CD4-positive, alpha-beta T cell treated with Interleukin-10 for 1 hour (primary cell): ENCODE measurements at places on chromosomes 2 and 18.

GRCh38 chr2:11388262-11389051 is 44.0 kb upstream of the ROCK2 start:
- DNase-seq, result no peak

DNA sequence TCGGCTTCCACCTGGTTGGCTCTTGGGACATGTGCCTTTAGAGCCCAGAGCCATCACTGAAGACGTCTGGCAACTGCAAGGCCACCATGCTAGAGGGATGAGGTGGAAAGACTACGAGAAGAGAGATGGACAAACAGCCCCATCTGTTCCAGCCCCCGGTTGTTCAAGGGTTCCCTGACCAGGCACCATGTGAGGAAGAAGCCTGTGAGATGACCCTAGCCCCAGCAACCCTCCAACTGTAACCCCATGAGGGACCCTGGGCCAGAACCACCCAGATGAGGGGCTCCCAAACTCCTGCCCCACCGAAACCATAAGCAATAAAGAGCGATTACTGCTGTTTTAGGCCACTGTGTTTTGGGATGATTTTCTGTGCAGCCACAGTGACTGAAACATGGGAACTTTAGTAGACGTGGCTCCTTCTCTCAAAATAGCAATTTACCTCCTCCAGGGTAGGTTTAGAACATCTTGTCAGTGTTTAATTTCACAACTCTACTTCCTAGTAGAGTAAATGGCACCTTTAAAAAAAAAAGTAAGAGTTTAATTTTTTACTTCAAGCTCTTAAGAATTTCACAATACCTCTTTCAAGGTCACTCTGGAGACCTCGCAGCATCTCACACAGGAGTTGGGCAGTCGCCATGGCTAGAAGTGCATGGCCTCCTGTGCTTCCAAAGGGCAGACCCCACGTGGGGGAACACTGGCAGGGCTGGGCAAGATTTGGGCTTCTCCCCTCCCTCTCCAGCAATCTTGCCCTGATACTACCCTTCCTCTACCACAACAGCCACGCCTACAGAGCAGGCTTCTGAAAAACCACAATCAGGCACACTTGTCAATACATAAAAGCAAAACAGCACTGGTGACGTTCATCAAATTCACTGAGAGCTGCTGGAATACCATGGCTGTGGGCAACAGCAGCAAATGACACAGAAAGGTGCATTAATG is 48.8 kb downstream of the TMEM163 start:
- peak; percentile 78 for DNase-seq

- DNase-seq, result no peak
Measured at GRCh38 chr2:20567159-20567925, 83.6 kb downstream of the HS1BP3 start.

GRCh38 chr2:37671816-37672103 is 318 bp upstream of the CDC42EP3 start:
- no peak for DNase-seq

GRCh38 chr2:3727397-3728045 is 24.1 kb downstream of the DCDC2C start:
- no peak for DNase-seq

- no peak for DNase-seq
Measured at GRCh38 chr2:50777954-50778353, 254.0 kb downstream of the NRXN1 start.

DNA sequence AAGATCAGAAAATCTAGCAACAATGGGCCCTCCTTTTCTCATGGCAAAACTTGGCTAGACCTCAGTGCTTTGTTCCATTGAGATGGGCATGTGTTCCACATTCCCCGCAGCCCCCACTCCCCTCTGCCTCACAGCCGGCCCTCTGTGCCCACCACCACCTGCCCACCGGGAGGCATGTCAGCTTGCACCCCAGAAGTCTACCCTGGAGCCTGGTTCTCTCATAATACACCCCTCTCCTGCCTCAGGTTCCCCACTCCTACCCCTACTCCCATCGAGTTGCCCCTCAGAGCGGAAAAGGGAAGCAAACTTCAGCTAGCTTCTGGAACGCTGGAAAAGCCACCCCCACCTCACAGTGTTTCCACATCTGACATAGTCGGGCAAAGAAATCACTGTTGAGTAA is 219.0 kb downstream of the ANAPC1 start:
- no peak for DNase-seq

GRCh38 chr18:33660696-33661310 is 82.8 kb downstream of the ASXL3 start:
- no peak for DNase-seq

GRCh38 chr2:136920652-136921333 is 155.4 kb downstream of the THSD7B start:
- no peak for DNase-seq

DNA sequence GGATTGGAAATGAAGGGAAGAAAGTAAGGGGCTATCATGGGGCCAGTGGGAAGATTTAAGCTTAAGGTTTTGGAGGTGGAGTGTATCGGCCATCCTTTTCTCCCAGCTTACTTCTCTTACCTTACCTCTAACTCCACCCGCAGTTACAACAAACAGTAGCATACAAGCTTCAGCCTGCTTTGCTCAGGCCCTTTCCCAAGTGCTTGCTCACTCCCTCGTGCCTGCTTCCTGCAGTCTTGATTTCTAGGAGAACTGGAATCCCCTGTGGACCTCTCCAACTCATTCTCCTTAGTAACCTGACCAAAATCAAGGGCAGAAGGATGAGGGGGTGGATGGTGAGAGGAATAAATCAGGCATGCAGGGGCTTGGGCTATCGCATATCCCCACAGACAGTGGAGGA is 5.8 kb upstream of the LYG2 start:
- DNase-seq, result no peak

- DNase-seq, result no peak
Measured at GRCh38 chr2:232966122-232966521, 46.9 kb downstream of the NGEF start.

DNA sequence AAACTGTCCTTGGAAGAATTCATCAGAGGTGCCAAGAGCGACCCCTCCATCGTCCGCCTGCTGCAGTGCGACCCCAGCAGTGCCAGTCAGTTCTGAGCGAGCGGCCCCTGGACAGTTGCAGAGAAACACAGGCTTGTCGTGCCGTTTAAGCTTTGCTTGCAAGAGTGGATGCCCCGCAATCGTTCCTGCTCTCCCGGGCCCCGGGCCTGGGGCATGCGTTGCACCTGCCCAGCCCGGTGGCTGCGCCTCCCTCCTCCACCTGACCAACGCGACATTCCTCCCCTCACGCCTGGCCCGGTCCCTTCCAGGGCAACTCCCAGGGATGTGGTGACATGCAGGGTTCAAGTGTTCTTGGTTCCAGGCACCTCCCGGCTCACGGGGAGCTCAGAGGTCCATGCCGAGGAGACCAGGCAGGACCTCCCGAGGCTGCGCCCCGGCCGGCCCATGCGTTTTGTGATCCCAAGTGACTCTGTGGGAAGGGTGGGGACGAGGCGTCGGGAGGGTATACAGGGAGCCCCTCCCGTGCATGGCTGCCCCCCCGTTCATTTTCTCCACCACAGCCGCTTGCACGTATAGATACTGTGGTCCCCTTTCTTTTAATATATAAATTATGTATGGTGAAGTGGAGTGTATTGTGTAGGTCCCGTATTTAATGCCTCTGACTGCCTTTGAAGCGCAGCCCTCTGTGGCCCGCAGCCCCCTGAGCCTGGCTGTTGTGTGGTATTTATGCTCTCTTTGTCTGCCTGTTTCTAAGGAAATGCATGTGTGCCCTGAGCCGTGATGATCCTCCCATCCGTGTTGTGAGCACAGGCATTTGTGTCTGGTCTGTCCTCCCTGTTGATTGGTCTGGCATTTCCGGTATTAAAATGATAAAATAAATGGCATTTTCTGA is 21.2 kb downstream of the ODC1 start:
- DNase-seq, result no peak

- DNase-seq, result no peak
Measured at GRCh38 chr2:80475970-80476369, 171.4 kb upstream of the LRRTM1 start.

GRCh38 chr2:114123925-114124324 is 234.0 kb downstream of the ACTR3 start:
- DNase-seq, result no peak

GRCh38 chr2:196086517-196087368 is 18.1 kb upstream of the DNAH7 start:
- no peak for DNase-seq

GRCh38 chr2:85353876-85354285 is 447 bp downstream of the RETSAT start:
- peak; percentile 12 for DNase-seq

DNA sequence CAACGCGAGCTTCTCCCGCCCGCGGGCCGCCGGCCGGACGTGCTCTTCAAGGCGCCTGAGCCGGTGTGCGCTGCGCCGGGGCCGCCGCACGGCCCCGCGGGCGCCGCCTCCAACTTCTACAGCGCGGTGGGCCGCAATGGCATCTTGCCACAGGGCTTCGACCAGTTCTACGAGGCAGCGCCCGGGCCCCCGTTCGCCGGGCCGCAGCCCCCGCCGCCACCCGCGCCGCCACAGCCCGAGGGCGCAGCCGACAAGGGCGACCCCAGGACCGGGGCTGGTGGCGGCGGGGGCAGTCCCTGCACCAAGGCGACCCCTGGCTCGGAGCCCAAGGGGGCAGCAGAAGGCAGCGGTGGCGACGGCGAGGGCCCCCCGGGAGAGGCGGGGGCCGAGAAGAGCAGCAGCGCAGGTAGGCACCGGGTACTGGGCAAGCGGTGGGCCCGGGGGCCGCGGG is 676 bp downstream of the HOXD11 start:
- no peak for DNase-seq

DNA sequence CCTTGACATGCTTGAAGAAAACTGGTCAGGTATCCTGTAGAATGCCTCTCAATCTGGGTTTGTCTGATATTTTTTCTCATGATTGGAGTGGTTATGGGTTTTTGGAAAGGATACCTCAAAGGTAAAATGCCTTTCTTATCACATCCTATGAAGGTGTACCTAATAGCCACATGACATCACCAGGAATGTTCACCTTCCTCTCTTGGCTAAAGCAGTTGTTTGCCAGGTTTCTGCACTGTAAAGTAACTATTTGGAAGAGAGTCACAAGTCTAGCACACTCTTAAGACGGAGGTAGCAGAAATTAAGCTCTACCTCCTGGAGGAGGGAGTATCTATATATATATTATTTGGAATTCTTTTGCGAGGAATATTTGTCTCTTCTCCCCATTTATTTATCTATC is 17.9 kb upstream of the MIB1 start:
- no peak for DNase-seq

- no peak for DNase-seq
Measured at GRCh38 chr2:138766464-138766863, 13.7 kb downstream of the NXPH2 start.

GRCh38 chr2:105181282-105181681 is 60.3 kb upstream of the GPR45 start:
- no peak for DNase-seq

GRCh38 chr2:188146888-188147287 is 144.8 kb upstream of the GULP1 start:
- no peak for DNase-seq

DNA sequence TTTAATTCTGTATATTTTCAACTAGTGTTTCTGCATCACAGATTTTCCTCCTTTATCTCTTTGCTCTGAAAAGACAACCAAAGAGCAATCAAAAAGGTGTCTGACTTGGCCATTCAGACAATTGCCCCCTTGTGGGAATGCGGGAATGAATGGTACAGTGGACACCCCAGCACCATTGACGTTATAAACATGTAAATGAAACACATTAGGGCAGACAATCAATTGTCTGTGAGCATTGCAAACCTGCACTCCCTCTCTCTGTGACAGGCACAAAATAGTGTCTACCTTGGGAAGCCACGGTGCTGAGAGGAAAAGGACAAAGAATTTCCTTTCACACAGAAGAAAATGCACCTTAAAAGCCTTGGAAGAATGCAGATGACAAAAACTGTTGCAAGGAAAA is 8.0 kb downstream of the ZEB2 start:
- no peak for DNase-seq

DNA sequence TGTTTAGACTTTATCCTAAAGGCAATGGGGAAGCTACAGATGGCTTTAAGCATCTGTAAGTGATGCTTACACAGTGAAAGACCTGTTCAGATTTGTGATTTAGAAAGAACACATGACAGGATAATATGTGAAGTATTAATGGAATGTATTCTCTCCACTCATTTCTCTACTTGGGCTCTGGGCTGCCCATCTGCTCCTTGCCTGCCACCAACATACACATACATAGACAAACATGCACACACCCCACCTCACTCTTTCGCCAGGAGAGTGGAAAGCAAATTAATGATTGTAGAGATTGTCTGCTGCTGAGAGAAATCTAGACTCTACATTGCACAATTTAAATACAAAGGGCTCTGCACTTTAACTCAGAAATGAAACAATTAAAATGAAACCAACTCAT is 61.0 kb upstream of the NFE2L2 start:
- DNase-seq, result no peak

GRCh38 chr18:74610860-74611259 is 13.2 kb downstream of the ZNF407 start:
- DNase-seq, result no peak

GRCh38 chr2:192314800-192315481 is 120.2 kb upstream of the TMEFF2 start:
- no peak for DNase-seq

DNA sequence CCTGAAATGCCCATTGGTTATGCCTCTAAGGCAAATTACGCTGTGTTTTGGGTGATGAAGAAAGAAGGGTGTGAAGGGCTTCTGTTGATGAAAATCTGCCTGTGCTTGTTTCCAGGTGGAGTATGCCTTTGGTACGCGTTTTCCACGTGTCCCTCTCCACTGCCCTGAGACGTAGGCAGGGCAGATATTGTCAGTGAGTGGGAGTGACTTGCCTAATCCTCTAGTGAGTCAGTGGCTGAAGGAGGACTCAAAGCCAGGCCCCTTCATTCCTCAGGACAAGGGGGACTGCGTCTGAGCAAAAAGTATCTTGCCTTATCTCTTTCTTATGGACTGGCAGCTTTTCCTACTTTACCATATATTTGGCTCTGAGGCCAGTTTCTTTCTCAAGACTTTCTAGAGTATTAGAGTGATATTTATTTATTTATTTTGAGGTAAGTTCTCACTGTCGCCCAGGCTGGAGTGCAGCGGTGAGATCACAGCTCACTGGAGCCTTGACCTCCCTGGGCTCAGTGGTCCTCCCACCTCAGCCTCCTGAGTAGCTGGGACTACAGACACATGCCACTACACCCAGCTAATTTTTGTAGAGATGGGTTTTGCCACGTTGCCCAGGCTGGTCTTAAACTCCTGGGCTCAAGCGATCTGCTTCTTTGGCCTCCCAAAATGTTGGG is 10.2 kb downstream of the RALB start:
- no peak for DNase-seq

DNA sequence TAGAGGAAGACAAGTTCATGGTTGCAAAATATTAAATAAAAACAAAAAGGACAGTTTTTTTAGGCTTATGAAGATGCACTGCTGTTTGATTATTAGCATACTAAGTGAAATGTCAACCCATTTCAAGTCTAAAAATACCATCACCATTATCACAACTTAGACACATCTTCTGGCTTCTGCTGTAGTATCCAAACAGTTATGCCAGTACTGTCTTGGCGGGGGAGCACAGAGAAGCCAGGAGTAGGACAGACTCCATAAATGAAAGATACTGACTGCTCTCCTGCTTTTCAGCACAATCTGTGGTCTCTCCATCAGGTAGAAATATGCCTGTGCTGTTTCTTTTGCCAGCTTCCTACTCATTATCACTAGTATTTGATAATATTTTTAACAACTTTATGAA is 179.2 kb upstream of the DSEL start:
- DNase-seq, result no peak
